ENCODE measurements at places on chromosomes 2 and 18. TPM values are rescaled to one million over a fixed set of nuclear protein-coding genes. Genes with fewer than 3 reads are reported as not detected.

DNA sequence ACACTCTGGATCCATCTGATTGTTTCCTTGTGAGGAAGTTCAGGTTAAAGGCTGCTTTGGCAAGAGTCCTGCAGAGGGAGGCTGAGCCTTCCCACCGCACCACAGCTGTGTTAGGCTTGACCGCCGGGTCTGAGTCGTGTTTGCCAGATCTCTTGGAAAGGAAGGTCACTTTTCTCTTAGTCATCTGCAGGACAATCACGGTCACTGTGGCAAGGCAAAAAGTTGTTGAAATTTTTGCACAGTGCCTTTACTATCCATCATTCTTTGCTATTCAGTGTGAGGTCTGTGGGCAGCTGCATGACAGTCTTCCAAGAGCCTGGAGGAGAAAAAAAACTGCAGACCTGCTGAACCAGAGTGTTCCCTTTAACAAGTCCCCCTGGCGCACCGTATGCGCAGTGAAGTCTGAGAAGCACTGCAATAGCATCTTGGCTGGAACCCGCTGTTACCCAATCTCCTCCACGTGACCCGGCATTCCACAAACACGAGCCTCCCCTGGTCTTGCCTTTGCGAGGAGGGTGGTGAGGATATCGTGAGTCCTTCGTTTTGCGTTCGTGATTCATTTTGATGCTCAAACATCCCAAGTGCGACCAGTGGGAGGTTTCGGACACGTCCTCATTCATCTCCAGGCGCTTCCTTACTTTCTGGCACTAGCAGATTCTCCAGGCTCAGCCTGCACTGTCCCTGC is 23.0 kb downstream of the BIN1 start:
- peak; percentile 64 for DNase-seq

GRCh38 chr2:5330961-5331360 is 361.2 kb upstream of the SOX11 start:
- no peak for DNase-seq

DNA sequence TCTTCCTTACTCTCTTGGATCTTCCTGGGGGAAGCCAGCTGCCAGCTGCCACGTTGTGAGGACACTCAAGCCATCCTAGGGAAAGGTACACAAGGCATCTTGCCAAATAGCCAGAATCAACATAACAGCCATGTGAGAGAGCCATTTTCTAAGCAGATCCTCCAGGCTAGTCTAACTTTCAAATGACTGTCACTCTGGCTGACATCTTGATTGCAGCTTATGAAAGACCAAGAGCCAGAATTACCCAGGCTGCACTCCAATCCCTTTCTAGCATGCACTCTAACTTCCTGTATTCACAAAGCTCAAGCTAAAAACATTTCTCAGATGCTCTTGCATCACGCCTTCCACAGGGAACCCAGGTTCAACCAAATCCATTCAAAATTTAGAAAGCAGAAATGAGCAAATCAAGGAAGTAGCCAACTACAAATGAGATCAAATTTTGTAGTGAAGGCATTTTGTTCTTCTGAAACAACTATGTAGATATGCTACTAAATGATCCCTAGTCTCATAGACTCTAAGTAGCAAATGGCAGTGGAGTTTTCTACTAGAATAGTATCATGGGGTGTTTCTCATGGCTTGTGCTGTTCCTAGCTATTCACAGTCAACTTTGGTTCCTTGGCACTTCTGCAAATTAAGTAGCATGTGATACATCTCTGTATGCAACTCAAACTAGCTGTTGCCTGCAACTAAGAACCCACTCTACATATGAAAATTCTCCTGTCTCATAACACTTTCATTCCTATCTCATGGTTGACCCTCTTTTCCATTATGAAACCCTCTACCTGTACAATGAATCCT is 281.9 kb downstream of the ZEB2 start:
- no peak for DNase-seq

DNA sequence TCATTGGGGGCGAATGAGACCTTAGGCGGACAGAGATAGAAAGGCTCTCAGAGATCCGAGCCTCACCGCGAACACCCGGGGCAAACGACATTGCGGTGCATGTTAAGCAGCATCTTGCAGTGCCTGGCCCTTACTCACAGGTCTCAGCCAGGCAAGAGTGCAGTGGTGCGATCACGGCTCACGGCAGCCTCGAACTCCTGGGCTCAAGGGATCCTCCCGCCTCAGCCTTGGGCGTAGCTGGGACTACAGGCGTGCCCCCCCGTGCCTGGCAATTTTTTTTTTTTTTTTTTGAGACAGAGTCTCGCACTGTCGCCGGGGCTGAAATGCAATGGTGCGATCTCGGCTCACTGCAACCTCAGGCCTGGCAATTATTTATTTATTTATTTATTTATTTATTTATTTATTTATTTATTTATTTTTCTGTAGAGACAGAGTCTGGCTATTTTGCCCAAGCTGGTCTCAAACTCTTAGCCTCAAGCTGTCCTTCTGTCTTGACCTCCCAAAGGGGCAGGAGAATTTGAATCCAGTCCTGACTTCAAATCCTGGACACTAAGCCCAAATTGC is 1.3 kb downstream of the LAMA3 start:
- DNase-seq = no peak

GRCh38 chr18:75267643-75268363 is 57.2 kb downstream of the TSHZ1 start:
- DNase-seq = no peak

DNA sequence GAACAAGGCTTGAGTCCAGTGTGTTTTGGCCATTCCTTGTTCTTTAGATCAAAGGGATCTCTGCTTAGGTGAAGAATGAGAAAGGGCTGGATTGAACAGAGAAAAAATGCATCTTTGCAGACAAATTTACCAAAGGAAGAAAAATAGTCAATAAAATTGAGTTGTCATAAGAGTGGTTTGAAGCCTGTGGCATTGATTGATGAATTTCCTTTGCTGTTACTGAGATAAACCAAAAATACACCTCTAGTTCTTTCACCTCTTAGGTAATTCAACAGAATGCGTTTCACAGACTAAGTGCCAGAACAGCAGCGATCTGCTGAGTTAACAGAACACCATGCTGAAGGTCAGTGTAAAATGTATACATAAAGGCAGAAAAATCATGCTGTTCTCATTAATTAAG is 96.8 kb downstream of the SPHKAP start:
- DNase-seq = no peak

- no peak for DNase-seq
Observed at GRCh38 chr2:194383401-194383800, 1273.6 kb upstream of the SLC39A10 start.

- DNase-seq = no peak
Observed at GRCh38 chr18:72122103-72122502, 422.0 kb downstream of the CBLN2 start.

DNA sequence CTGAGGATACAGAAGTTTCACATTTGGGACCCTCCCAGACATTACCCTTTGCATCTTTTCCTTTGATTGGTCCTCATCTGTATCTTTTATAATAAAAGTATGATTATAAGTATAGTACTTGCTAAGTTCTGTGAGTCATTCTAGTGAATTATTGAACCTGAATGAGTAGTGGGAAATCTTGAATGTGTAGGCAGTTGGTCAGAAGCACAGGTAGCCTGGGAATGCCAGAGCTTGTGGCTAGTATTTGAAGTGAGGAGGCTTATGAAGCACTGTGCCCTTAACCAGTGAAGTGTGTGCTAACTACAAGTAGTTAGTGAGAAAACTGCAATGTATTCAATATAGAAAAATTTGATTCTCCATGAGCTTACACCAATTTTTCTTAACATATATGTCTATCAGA is 257.6 kb downstream of the GRB14 start:
- no peak for DNase-seq

DNA sequence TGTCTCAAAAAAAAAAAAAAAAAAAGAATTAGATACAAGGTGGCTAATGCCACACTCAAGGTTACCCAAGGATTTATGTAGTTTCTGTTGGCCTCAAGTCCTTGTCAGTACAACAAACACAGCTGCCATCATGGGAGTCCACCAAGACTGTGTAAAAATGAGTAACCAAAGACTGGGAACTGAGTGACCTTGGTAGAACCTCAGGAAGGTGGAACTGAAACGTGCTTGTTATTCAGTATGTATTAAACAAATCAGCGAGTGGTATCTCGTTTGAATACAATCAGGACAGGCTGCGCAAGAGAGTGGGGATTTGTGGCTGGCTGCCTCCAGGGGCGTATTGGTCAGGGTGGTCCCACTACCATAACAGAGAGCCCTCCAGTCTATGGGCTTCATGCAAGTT is 1.6 kb upstream of the SFTPB start:
- no peak for DNase-seq

Gene STPG4
- total RNA-seq = 0.21 TPM

Gene IL36B
- total RNA-seq = not detected

Gene DSG1
- not detected for total RNA-seq

Gene TRMT61B
- total RNA-seq = 11.2 TPM

Gene PDE1A
- total RNA-seq = 1.7 TPM

All from colonic mucosa (tissue), 4 donors.